ENCODE measurements at places on chromosomes 6 and 20. TPM values are rescaled to one million over a fixed set of nuclear protein-coding genes. Genes with fewer than 3 reads are reported as not detected.

SLC17A4 gene
- total RNA-seq = not detected

TCF21 gene
- total RNA-seq = 0.04 TPM

HLA-DRB5 gene
- total RNA-seq = not detected

VSTM2L gene
- total RNA-seq = 19.8 TPM

ZFP57 gene
- total RNA-seq = not detected

AKAP12 gene
- 196 TPM for total RNA-seq

ASIP gene
- not detected for total RNA-seq

WFDC5 gene
- total RNA-seq = not detected

NMBR gene
- total RNA-seq = not detected

BAK1 gene
- total RNA-seq = 42.9 TPM

DDO gene
- total RNA-seq = 0.09 TPM

BPIFB2 gene
- total RNA-seq = not detected

RNF182 gene
- total RNA-seq = 3.5 TPM

KIF13A gene
- 20.4 TPM for total RNA-seq

CST7 gene
- not detected for total RNA-seq

TTK gene
- 19.0 TPM for total RNA-seq

OR12D3 gene
- not detected for total RNA-seq

C20orf141 gene
- not detected for total RNA-seq

RBM24 gene
- total RNA-seq = 9.3 TPM

BTN1A1 gene
- total RNA-seq = not detected

METTL24 gene
- total RNA-seq = not detected

PPP1R14C gene
- 3.7 TPM for total RNA-seq

All from A549 treated with dexamethasone at 1 μM for 4 hours (cell line).